ENCODE measurements at places on chromosomes 3 and 15.

GRCh38 chr15:36658312-36658711 lies 78.9 kb downstream of the CDIN1 start:
- no peak for DNase-seq

DNA sequence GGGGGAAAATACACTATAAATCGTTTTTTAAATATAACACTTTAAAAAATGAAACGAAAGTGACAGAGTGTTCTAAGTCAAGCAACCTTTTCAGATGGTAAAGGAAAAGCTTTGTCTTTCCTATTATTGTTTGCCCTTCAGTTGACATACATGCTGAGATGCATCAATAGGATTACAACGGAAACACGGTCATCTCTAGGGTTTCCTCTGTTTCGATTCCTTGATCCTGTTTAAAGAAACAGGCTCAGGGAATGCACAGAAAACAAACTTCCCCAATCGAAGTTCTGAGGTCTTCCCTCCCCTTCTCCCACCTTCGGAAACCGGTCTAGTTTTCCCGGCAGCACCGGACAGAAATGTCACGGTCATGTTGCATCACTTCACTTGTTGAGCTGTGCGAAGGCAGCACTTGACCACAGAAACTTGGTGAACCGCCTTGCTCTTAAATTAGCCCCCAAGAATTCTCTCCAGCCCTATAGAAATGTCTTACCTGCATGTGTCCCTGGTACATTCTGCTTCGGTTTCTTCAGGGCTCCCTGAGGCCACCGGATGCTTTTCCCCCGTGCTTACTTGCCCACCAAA lies 556 bp downstream of the PEX5L start:
- DNase-seq, result no peak

DNA sequence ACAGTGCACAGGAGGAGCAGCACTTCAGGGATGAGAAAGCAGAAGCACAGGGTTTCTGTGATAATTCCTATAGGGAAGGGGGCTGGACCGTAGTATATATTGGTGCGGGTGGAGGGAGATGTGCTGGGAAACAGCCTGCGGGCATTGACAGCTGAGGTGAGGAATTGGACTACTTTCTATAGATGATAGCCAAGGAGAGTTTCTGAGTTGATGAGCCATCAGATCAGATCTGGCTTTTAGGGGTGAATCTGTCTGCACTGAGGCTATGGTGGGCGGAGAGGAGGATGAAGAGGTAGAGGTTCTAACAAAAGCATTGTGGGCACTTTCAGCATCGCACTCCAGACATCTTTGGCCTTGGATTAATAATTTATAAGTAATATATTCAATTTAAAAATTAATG lies 33.1 kb downstream of the SELENOT start:
- no peak for DNase-seq

GRCh38 chr3:80733522-80734176 lies 965.9 kb upstream of the ROBO1 start:
- DNase-seq, result no peak

- DNase-seq, result no peak
These were observed 304.3 kb upstream of the KCNH8 start for GRCh38 chr3:18843983-18844382.

GRCh38 chr15:35256551-35256950 lies 171.5 kb upstream of the NANOGP8 start:
- DNase-seq, result no peak

DNA sequence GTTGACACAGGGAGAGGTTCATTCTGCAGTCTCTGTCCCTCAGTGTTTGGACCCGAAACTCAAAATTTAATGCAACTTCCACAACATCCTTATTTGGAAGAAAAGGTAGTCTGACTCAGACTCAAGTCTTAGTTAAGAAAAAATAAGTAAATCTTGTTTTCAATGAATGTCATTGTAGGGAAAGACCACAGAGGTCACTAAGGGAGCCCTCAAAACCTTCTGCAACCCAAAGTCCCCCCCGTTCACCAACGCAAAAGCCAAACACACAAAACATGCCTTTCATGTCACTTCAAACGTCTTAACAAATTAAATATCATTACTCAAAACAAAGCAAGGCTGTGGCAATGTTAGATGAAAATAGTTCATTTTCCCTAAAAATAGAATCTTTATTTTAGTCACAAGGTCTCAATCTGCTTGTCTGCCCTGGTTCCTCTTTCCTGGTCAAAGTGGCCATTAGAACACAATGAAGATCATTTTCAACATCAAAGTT lies 20.9 kb upstream of the SSUH2 start:
- DNase-seq, result no peak

DNA sequence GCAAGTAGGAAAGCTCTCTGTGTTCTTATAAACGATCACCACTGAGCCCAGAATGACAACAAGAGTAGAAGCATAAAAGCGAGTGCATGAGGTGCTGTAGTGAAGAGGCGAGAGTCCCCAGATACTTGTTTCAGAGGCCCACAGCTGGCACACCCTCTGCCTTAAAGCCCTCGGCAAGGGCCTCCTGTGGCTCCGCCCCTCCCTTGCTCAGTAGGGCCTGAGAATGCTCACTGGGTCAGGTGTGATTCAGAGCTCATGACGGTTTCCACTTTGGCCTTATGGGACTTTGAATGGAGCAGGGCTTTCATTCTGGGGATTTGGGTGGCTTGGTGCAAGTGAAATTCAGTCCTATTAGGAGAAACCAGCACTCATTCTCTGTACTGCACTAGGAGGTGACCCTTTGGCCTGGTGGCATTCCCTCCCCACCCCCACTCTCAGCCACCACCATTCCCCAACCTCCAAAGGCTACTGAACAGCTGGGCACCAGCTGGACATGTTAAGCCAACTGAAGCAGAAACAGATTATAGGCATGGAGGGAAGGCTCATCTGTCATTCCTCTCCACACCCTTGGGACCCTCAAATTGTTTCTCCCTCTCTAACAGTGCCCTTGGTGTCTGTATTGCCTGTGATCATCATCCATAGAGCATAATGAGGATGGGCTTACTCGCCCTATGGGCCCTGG lies 109.6 kb upstream of the CTDSPL start:
- no peak for DNase-seq

GRCh38 chr15:34338347-34338746 lies 766 bp upstream of the SLC12A6 start:
- DNase-seq, result no peak

DNA sequence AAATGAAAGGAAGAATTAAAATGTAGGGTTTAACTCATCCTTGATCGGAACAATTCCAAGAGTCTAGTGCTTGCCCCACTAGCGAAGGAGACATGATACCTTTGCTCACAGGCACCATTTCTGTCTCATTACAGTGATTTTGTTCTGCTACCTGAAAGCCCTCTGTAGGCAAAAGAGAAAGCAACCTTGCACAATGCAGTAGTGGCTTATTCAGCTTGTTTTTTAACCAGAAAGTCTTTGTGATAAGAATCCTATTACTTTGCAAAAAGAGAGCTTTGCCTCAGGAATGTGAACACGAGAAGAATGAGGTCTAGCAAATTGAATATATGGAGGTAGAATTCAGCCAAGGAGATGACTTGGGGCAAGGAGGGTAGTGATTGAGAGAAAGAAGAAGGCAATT lies 684.4 kb downstream of the GRM7 start:
- no peak for DNase-seq

DNA sequence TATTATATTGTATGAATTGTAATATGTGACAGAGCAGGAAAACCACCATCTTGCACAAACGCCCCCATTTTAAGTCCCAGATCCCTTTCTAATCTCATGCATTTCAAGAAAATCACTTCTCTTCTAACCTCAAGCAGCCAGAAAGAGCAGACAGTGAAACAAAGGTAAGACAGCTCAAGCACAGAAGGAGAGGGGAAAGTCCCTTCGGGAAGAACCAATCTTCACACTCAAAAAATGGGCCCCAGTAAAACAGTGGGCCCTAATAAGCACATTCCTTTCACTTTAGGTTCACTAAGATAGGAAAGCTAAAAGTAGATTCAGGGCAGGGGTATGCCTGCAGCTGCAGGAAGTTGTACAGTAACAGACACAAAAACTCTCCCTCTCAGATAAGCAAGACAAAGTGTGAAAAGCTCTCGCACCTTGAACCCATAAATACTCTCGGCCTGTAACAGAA lies 1268.7 kb downstream of the SI start:
- DNase-seq, result no peak

DNA sequence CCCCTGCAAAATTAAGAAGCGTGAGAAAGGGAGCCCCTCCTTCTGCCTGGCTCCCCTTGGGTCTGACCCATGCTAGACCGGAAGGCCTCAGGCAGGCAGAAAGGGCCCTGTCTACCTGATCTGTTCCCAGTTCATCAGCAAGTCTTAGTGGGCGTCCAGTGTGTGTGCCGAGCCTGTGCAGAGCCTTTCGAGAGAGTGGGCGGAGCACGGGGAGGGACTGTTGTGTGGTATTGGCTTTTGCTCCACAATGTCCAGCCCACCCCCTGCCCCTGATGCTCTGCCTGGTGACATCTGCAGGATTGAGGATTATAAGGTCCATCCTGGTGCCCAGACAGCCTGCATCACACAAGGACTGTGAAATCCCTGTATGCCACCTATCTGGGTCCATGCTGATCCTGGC lies 82.9 kb downstream of the CHDH start:
- no peak for DNase-seq

GRCh38 chr3:187101184-187102072 lies 37.9 kb downstream of the RPL39L start:
- no peak for DNase-seq

- no peak for DNase-seq
These were observed 6.6 kb upstream of the STARD5 start for GRCh38 chr15:81330366-81331090.

- no peak for DNase-seq
These were observed 84.8 kb upstream of the FOXB1 start for GRCh38 chr15:59918994-59919951.

- no peak for DNase-seq
These were observed 161.0 kb downstream of the ARRDC4 start for GRCh38 chr15:98121536-98121935.

GRCh38 chr3:128083396-128083795 lies 31.2 kb downstream of the SEC61A1 start:
- DNase-seq, result no peak

GRCh38 chr15:33612721-33613304 lies 302.0 kb downstream of the RYR3 start:
- DNase-seq, result no peak

DNA sequence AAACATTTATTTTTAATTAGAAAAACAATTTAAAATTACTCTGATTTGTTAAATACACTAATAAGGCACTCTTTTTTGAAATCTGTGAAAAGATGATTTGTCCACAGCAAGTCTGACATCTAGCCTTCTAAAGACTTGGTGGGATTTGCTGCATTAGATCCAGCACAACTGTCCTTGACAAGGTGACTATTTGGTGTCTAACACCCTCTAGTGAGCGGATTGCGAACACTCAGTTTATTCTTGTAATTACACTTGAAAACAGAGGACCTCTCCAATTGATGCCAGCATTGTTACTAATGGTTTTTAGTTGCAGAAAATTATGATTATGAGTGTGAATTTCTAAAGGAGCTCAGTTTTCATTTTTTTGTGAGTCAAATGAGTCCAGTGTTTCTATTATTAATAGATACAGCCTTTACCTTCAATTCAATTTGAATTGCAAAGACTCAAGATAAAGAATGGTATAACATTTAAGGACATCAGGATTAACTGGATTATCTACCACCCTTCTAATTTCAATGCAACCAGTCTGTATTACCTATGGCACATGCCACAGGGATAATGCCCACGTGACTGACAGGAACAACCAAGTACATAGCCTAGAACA lies 29.7 kb upstream of the STRIT1 start:
- no peak for DNase-seq

DNA sequence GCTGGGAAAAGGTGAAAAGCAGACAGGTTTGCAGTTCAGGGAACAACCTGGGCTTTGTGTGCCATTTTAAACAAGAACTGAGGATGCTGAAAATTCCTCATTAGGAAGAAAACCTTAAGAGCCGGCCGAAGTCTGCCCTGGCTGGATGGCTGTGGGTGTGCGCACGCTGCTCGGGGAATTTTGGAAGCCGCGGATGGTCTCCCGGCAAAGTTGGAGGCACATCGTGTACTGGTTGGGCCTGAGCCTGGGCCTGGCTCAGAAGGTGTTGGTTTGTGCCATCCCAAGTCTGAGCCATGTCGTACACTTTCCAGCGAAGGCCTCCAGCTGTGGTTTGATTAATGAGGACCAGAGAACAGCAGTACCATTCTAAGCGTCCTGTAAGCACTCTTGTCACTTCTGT lies 188.2 kb downstream of the ATP10A start:
- DNase-seq, result no peak

DNA sequence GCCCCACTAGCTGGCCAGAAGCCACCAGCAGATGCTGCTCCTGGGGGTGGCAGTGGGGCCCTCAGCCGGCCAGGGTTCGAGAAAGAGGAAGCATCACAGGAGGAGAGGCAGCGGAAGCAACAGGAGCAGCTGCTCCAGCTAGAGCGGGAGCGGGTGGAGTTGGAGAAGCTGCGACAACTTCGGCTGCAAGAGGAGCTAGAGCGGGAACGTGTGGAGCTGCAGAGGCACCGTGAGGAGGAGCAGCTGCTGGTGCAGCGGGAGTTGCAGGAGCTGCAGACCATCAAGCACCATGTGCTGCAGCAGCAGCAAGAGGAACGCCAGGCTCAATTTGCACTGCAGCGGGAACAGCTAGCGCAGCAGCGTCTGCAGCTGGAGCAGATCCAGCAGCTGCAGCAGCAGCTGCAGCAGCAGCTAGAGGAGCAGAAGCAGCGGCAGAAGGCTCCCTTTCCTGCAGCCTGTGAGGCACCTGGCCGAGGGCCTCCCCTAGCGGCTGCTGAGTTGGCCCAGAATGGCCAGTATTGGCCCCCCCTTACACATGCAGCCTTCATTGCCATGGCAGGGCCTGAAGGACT lies 17.5 kb upstream of the APEH start:
- no peak for DNase-seq

Data from NCI-H187 treated with DMSO at 0.1 percent for 48 hours (cell line).